ENCODE measurements at places on chromosomes 11 and 22.

GRCh38 chr11:69359735-69360480, 66.0 kb downstream of the MYEOV start:
- DNase-seq: no peak

GRCh38 chr11:36451045-36451444, 59.0 kb downstream of the TRAF6 start:
- DNase-seq: no peak

GRCh38 chr11:6608726-6609501, 3.1 kb downstream of the TAF10 start:
- DNase-seq: no peak

GRCh38 chr11:1121813-1122663, 35.7 kb upstream of the MUC5AC start:
- no peak for DNase-seq

DNA sequence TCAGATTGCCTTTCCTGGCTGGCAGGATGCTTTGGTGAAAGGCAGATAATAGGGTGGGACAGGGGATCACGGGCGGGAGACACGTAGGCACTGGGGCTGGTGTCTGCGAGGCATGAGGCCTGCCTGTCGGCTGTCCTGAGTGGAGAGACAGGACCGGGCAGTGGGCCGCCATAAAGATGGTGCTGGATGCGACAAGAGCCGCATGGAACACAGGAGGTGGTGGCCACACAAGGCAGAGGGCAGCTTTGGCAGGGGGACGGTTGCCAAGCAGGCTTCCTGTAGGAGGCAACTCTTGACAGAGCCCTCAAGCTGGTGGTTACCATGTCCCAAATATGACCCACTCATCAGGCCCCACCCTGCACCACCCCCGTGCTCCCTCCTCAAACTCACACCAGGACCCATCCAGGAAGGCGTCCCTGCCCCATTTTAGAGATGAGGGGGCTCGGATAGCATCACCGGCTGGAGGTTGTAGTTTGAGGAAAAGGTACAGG, 4.9 kb upstream of the PPARA start:
- DNase-seq: no peak

- peak; percentile 81 for DNase-seq
Observed at GRCh38 chr22:37244114-37244921, at the start of gene RAC2. TSS of gene RAC2 (minus strand) at chr22:37244269. CDS start at chr22:37244148, 121 bp downstream.

DNA sequence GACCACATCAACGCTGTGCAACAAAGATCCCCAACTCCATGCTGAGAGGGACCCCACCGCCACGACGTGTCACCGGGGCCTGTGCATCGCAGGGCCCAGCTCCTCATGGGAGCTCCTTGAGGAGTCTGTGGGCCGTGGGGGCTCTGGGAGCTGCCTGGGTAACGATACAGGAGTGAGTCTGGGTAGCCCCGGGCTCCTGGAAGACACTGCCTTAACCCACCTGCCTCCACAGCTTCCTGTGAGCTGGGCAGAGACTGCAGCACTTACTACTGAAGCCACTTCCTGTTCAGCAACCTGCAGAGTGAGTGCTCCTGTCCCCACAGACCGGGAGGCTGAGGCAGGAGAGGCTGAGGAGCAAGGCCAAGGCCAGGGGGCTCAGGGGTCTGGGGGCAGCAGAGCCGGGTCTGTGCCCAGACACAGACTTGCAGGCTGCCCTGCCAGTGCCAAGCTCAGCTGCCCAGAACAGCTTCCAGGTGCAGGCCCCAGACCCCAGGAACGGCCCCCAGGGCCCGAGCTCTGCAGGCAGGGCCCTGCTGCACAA, 226.7 kb downstream of the BRD1 start:
- DNase-seq: no peak

DNA sequence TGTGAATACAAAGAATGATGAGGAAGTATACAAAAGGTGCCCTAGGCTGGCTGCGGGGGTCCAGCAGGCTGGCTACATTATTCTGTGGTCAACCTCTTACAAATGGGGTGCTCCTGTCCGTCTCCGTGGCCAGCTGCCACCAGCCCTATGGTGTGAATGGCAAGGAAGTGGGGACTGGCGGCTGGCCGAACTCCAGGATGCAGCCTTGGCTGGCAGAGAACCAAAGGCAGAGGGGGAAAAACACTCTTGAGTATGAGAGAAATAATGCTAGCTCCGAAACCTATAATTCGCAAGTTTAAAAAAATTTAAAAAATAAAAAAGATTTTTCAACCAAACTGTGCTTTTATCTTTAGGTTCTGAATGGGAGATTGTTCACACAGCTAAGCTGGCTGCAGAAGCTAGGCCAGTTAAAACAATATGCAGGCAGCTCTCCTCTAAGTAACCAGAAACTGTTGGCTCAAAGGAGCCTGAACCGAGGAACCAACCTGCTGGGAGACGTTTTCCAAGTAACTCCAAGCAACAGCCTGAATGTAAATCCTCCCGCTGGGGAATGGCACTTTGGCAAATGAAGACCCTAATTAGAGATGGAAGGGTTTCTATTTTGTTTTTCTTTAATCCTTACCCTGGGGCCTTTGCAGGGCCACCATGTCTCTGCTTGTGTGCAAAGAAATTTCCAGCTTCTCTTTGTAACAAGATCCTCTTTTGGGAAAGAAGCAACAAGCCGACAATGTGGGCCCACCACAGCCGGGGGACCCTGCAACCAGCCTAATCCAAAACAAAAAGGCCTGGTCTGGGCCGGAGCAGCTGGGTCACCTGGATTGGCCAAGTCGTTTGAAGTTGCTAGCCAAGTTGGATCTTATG, 50.2 kb downstream of the C22orf31 start:
- DNase-seq: no peak

GRCh38 chr11:118434553-118435289, 1.6 kb upstream of the KMT2A start:
- peak; percentile 22 for DNase-seq

GRCh38 chr22:39936523-39937145, 23.6 kb upstream of the TMA7B start:
- DNase-seq: no peak

- no peak for DNase-seq
Observed at GRCh38 chr22:21593406-21594232, 26.1 kb downstream of the UBE2L3 start.

DNA sequence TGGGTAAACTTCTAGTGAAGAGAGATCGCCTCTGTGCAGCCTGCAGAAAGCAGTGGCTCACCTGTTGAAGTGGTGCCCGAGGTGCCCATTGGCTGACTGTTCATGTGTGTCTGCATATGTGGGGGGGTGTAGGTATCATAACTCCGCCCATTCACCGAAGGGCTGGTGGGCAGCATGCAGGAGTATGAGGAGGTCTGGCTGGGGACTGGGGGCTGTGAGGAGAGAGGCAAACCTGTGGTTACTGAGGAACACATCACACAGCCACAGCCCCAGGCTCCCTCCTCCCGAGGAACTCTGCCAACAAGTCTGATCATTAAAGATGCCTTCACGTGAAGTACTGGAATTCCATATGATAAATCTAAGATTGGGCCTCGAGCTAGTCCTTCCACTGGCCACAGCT, 20.5 kb downstream of the PAX6 start:
- DNase-seq: no peak

DNA sequence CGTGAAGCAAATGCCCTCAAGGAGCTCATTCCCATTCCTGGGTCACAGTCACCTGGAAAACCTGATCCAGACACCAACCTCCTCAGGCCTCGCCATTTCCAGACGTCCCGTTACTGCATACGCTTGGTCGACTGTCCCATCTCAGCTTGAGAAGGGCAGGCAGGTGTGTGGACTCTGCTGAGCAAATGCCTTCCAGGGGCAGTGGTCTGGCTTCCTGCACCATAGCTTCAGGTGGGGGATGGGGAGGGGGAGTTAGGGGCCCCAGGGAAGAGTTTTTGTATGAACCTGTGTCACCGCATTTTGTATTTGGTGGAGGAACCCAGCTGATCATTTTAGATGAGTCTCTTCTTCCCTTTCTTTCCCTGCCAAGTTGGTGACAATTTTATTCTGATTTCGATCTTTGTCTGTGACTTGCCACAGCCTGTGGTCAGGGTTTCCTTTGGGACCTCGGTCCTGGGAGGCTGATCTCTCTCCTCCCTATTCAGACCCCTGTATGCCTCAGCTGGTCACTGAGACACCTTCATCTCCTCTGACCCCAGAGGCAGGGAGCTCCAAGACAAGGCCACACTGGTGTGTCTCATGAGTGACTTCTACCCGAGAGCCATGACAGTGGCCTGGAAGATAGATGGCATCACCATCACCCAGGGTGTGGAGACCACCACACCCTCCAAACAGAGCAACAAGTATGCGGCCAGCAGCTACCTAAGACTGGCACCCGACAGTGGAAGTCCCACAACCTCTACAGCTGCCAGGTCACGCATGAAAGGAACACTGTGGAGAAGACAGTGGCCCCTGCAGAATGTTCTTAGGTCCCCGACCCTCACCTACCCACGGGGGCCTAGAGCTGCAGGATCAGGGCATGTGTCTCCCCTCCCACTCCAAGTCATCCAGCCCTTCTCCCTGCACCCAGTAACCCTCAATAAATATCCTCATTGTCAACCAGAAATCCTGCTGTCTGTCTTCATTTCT, 22.9 kb downstream of the IGLL5 start:
- no peak for DNase-seq

- DNase-seq: no peak
Observed at GRCh38 chr11:36409152-36409816, 100.8 kb downstream of the TRAF6 start.

Data from activated gamma-delta T cell treated with anti-CD3 and anti-CD28 coated beads, Interleukin-2, amount 50 U/mL, for 16 hours (primary cell).